ENCODE measurements at places on chromosomes 4 and X. TPM values are rescaled to one million over a fixed set of nuclear protein-coding genes. Genes with fewer than 3 reads are reported as not detected.

DNA sequence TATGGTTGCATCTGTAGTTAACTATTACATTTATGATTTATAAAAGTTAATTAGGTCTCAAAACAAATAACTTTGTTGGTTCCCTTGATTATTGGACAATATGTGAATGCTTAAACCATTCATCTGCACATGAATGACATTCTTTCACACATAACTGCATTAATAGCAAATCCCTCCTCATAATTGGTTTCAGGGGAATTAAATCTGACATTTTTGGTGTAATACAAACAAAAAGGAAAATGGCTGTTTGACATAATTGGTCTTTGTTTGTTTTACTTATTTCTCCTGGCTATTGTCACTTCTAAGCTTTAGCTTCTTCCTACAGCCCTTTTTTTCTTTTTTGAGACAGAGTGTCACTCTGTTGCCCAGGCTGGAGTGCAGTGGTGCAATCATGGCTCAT is 71.9 kb downstream of the TBC1D9 start:
- DNase-seq: no peak

DNA sequence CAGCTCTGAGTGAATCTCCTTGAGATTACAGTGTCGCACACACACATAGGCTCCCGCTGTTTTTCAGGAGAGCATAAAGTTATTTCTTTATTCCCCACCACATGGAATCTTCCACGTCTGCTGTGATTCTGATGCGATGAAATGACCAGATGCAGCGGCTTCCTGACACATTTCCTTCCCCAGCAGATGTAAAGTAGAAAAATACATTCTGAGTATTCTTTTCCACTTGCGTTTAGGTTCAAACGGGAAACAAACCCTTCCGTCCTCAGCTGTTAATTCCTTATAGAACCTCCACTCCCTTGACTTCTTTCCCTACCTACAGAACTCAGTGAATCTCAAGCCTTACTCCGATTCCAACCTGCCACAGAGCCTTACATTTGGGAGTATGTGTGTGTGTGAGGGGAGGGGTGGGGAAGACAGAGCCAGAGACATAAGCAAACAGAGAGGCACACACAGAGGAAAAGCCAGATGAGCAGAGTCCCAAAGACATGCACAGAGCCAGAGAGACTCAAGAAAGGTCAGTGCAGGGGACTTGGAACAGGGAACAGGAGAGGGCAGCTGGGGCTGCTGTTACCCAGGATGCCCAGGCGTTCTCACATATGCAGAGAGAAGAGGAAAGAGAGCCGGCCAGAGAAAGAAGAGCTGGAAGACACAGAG is 47.3 kb downstream of the SETD7 start:
- DNase-seq: no peak

PRRG3 gene
- total RNA-seq: not detected

DNA sequence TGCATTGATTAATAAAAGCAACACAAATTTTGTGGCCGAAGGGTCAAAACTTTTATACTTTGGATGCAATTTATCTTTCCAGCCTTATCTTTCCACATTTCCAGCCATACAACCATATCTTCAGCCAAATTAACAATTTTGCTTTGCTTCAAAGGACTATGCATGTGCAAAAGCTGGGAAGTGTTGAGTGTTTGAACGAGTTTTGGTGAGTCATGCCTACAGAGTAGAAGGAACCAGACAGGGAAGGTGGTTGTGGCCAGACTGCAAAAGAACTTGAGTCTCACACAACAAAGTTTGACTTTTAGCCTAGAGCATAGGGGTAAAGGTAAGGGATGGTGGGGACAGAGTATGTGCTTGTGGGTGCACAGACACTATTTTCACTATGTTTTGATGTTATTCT is 53.0 kb upstream of the GABRA2 start:
- no peak for DNase-seq

RIPPLY1 gene
- not detected for total RNA-seq

- DNase-seq: no peak
Observed at GRCh38 chr4:176761872-176762271, 30.9 kb downstream of the VEGFC start.

DNA sequence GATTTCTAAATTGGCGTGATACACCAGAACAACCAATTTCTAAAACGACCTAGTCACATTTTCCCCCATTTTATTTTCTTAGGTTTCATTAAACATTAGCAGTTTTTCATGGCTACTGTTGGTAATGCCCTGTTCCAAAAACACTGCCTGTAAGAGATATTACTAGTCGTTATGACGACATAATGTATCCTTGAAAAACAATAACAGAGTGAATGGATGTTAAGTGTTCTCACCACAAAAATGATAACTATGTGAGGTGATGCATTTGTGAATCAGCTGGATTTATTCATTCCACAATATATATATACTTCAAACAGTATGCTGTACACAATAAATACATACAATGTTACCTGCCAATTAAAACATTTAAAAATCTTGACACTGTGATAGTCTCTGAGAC is 1147.6 kb upstream of the PCDH10 start:
- no peak for DNase-seq

BLTP1 gene
- total RNA-seq: 35.6 TPM

GAGE12F gene
- total RNA-seq: not detected

Data from SJSA1 (cell line).